ENCODE measurements at places on chromosomes 3 and 15.

- DNase-seq: no peak
Observed at GRCh38 chr3:123745184-123745855, 138.8 kb downstream of the MYLK start.

GRCh38 chr3:100900671-100901335 lies 92.4 kb downstream of the ABI3BP start:
- DNase-seq: peak; percentile 37

GRCh38 chr15:41919201-41919820 lies 25.5 kb upstream of the SPTBN5 start:
- no peak for DNase-seq

GRCh38 chr15:77644543-77645247 lies 12.0 kb upstream of the LINGO1 start:
- no peak for DNase-seq

GRCh38 chr3:134364061-134364935 lies 9.9 kb downstream of the AMOTL2 start:
- DNase-seq: peak; percentile 99

DNA sequence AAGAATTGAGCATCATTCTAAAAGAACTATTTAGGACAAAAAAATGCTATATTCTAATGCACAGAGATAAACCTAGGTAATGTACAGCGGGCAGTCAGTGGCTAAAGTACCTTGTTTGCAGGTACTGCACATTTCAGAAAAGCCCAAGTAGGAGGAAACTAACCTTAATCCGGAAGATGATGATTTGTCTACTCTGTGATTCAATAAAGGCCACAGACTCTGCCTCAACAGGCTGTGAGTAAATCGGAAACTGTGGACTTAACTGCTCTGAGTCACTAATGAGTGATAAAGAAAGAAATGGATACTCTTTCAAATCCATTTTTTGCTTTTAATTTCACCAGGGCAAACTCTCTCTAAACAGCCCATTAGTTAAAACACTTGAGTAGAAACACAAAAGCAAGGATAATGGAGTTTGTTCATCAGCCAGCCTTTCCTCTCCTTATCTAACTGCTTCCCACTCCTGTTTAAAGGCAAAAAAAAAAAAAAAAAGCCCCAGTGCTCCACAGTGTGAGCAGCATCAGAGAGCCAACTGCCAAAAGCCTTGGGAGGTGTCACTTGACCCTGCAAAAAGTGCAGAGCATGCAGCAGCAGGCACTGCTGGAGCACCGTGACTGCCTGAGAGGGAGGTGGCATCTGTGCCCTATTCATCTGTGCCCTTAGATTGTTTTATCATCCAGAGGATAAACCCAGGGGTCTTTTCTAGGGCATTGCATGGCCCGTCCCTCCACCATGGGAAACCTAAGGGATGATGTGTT lies 187.7 kb downstream of the SATB1 start:
- peak; percentile 66 for DNase-seq

DNA sequence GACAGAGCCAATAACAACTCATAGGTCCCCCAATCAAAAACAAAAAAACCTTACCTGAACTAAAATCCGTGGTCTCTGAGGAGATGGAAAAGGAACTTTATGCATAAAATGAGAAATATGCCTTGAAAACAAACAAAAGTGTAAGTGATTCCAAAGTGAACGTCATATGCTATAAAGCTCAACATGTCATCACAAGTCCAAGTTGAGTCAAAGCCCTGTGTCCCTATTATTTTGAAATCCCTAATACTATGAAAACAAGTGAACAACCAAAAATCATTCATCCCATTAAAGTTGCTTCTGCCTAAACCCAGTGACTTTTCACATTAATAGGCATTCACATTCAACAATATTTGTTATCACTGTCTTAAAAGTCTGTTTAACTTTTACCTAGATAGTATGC lies 59.4 kb downstream of the DENND4A start:
- no peak for DNase-seq

GRCh38 chr15:73654659-73655058 lies 21.5 kb upstream of the NPTN start:
- DNase-seq: no peak

GRCh38 chr15:69824075-69824876 lies 273.4 kb downstream of the TLE3 start:
- no peak for DNase-seq

GRCh38 chr3:113565555-113565954 lies 33.2 kb downstream of the SIDT1 start:
- DNase-seq: no peak

- DNase-seq: no peak
Observed at GRCh38 chr15:29986946-29987345, 95.8 kb upstream of the GOLGA8J start.

DNA sequence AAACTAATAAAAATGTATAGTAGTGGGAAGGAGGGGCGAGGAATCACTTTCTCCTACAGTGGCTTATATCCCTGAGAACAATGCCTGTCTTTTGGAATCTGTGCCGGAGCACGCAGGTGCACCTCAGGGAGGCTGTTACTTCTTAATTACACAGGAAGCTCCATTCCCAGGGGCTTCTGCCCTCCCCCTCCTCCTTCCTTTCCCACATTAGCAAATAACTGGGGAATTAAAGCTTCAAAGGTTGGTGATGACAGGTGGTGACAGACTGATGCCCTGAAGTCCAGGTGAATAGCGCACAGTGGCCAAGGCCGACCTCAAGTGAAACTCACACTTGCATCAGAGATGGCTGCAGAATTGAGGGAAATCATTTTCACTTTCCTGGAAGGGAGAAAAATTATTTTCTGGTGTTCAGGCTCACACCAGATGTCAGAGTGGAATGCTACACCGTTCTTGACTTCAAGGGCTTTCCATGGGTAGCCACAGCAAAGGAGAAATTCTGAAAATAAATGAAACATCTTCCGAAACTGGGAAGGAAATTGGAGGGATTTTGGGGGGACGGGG lies 3.7 kb downstream of the GRAMD2A start:
- DNase-seq: no peak

DNA sequence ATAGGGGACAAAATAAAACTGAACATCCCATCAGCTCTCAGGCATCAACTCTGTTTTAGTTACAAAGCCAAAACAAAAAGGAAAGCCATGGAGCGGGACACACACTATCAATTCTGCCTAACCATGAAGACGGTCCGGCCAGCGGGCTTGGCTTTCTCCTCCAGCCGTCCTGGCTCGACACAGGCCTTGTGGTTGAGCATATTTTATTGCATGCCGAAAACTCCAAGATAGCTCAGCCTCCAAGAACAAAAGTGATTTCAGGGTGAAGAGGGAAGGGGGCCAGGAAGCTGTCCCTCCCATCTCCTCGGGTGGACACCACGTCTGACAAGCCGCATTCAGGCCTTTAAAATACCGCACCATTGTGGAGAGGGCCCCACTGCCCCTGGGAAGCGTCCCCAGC lies 31.2 kb downstream of the WNT5A start:
- DNase-seq: no peak

GRCh38 chr3:118833075-118833474 lies 201.6 kb downstream of the IGSF11 start:
- no peak for DNase-seq

DNA sequence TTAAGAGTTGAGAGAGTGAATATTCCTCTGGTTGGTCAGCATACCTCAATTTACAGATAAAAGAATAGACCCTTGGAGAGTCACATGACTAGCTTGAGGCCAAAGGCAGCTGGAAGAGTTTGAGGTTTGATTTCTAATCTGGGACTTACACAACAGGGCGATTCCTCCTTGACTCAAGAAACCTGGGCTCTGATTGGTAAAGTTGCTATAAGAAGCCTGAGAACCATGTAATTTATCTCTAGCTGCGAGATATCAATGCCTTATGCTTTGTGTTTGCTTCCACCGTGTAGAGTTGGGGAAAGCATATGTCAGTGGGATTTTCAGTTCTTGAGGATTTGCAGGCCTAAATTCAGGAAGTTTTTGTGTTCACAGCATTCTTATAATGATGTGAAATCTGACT lies 206.0 kb downstream of the KLHL25 start:
- DNase-seq: no peak

DNA sequence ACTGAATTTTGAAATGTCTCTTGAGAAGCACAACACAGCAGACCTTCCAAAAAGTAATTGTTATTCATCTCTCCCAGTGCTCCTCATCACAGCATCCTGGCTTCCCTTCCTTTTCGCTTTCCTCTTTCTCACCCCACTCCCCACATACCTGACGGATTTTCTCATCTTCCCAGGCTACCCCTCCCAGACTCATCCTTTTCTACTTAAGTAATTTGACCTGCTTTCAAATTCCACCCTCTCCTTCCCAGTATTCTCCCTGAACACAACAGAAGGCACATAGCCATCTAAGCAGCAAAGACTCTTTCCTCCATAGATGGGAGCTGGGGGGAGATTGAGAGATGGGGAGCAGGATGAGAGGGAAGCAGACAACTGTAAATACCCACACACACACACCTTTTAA lies 187.1 kb upstream of the STT3B start:
- no peak for DNase-seq

GRCh38 chr3:100010087-100010417 lies 104.2 kb downstream of the FILIP1L start:
- no peak for DNase-seq

DNA sequence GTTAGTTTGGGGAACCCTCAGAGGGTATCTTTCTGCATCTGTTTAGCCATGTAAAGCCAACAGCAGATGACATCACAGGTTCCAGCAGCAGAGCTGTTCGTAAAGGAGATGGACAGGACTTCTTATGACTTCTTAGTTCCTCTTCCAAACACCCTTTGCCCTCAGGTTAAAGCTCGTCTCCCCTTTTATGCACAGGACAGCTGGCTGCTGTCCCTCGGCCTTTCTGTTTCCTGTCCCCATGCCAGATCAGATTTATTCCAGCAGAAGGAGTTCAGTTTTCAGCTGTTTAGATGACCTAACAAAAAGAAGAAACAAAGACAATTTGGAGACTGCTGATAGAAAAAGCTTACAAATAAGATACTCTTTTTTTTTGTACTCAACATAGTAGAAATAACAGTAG lies 45.1 kb downstream of the SEC22A start:
- no peak for DNase-seq

DNA sequence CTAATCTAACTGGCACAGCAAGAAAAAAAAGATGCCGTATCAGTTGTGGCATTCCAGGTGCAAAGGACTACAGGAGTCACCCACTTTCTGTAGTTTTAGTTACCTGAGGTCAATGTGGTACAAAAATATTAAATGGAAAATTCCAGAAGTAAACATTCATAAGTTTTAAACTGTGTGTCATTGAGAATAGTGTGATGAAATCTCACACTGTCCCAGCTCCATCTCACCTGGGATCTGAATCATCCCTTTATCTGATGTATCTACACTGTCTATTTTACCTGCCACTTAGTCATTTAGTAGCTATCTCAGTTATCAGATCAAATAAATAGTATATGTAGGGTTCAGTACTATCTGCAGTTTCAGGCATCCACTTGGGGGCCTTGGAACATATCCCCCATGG lies 26.7 kb downstream of the GBE1 start:
- DNase-seq: no peak

- DNase-seq: no peak
Observed at GRCh38 chr3:177410730-177411129, 213.4 kb upstream of the TBL1XR1 start.

- DNase-seq: no peak
Observed at GRCh38 chr3:117450026-117450425, 740.4 kb downstream of the TUSC7 start.

DNA sequence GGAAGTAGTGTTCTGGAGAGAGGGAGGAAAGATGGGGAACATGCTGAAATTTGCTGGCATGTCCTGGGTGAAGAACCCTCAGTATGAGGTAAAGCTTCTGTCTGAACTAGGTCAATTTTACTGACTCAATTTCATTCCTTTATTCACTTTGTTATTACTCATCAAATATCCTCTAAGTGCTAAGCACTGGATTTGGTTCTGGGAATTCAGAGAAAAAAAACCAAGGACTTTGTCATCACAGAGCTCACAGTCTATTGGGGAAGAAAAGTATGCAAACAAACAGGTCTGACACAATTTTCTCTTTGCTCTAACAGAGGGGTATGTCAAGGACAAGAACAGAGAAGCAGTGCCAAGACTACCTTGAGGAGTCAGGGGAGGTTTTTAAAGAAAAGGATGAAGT lies 68.0 kb downstream of the TFG start:
- peak; percentile 84 for DNase-seq

DNA sequence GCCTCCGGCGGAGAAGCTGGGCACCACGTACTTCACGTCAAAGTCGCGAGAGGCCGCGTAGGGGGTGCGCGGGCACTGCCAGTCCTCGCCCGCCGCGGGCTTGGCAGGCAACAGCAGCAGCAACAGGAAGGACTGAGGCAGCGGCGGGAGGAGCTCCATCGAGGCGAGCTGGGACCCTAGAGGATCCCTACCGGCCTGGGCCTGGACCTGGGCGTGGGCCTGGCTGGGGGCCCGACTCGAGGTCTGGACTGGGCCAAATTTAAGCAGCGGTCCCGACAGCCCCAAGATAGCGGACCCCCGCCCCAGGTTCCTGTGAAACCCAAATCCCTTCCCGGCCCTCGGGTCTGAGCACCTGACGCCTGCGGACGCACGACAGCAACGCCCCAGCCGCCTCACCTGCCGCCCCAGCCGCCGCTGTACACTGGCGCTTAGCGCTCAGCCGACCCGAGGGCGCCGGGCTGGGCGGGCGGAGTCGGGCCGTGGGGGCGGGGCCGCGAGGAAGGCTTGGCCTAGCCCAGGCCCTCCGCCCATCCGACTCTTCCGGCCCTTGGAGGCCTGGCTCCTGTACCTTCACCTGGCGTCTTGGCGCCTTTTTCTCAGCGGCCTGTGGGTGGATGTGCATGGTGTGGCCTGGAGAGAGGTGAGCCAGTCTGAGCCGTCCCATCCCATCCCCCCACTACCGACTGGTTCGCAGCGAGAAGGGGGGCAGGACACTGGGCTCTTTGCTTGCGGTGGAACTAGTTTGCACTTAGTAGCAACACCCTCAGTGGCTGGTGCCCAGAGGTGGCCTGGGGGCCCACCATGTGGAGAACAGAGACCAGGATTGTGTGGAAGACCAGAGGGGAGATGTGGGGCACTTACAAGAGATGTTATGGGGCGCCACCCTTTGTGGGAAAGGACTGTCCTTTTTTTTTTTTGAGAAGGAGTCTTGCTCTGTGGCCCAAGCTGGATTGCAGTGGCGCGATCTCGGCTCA lies at the start of gene MST1R:
MST1R (minus strand) TSS at position 423 of the 974 bp plus-strand sequence; CDS start at position 159, 264 bp downstream.
- peak; percentile 19 for DNase-seq

- DNase-seq: no peak
Observed at GRCh38 chr3:177657243-177657642, 460.0 kb upstream of the TBL1XR1 start.

- peak; percentile 84 for DNase-seq
Observed at GRCh38 chr3:133563186-133563591, 10.3 kb upstream of the CDV3 start.

GRCh38 chr15:85597155-85597815 lies 197.4 kb downstream of the KLHL25 start:
- DNase-seq: no peak
